Thoracic aorta (tissue), 2 donors: ENCODE measurements at places on chromosomes 7 and 10.
A peak's percentile ranks its signal among the peaks of the same experiment; 100 is the strongest.

DNA sequence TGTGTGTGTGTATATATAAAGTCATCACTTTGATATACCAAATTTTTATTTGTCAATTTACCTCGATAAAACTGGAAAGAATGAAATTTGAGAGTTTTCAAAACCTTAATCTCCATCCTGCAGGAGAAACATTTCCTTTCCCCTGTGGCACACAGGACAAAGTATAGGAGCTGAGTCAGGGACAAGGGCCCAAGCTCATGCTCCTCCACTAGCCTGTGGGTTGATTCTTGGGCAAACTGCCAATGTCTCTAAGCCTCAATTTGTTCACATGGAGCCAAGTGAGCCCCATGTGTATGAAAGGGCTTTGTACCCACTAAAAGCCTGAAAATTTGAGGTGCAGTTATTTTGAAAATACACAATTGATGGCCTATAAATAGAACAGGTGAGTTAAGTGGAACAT, 60.3 kb upstream of the IL6 start:
- H3K36me3 ChIP-seq, result no peaks in the 10 kb centered on the region
- DNase-seq, result no peak
- no peaks in the 10 kb centered on the region for H3K4me1 ChIP-seq
- H3K27me3 ChIP-seq, result no peaks in the 10 kb centered on the region

DNA sequence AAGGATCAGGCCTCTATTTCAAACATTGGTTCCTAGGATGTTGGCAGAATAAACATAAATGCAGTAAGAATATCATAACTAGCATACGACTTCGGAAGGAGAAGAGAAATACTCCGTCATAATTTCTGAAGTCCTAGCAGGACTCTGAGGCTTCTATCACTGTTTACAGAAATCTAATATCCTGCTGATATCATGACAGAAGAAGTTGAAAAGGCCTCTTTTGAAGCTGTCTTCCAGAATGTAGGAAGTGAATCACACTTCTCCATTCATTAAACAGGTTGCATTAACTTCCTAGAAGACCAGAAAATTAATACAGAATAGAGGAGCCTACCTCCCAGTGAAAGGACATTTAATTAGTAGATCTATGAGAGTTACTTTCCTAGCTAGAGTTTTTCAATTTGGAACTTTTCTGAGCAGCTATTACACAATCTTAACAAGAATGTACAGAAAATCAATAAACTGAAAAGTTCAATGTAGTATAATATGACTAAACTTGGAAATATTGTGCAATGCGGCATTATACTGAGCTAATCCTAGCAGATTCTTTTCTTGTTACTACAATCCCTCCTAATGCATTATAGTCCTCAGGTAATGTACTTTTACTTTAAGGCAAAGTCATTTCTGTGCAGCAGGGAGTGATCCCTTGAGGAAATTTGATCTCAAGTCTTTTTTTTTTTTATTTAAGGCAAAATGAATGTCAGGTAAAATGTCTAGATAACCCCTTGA, 622.6 kb upstream of the CELF2 start:
- no peak overlapping the region for H3K27ac ChIP-seq
- H3K36me3 ChIP-seq, result no peaks in the 10 kb centered on the region
- H3K4me1 ChIP-seq, result no peaks in the 10 kb centered on the region
- no peak overlapping the region for H3K4me3 ChIP-seq

GRCh38 chr10:133129859-133130495, 30.0 kb upstream of the KNDC1 start:
- H3K27ac ChIP-seq, result no peak overlapping the region
- H3K36me3 ChIP-seq, result no peaks in the 10 kb centered on the region
- H3K4me1 ChIP-seq, result no peaks in the 10 kb centered on the region
- H3K4me3 ChIP-seq, result no peak overlapping the region
- no peak for DNase-seq

- H3K36me3 ChIP-seq, result no peaks in the 10 kb centered on the region
- peak overlapping the region; percentile 51 for H3K4me3 ChIP-seq
- H3K4me1 ChIP-seq, result peaks cover 4% of the 10 kb centered on the region
- H3K27me3 ChIP-seq, result no peaks in the 10 kb centered on the region
Observed at GRCh38 chr10:10831085-10831484, 186.6 kb upstream of the CELF2 start.

DNA sequence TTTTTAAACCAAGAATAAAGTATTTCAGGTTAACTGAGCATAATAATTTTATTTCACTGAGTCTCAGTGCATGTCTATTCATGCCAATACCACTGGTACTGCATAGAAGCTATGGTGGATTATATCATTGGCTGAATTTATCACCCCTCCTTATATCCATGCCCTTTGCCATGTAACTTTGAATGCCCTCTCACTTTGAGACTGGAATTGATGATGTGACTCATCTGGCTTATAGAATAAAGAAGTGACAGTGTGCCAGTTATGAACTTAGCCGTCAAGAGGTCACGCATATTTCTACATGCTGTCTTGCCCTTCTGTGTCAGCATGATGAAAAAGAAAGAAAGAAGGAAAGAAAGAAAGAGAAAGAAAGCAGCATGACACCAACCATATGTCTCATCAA, 20.7 kb upstream of the ABLIM1 start:
- no peak for DNase-seq
- no peaks in the 10 kb centered on the region for H3K36me3 ChIP-seq
- peaks cover 3% of the 10 kb centered on the region for H3K4me1 ChIP-seq
- no peak overlapping the region for H3K4me3 ChIP-seq
- H3K27me3 ChIP-seq, result no peaks in the 10 kb centered on the region

- DNase-seq, result no peak
- H3K4me1 ChIP-seq, result no peaks in the 10 kb centered on the region
- H3K36me3 ChIP-seq, result no peaks in the 10 kb centered on the region
- H3K27ac ChIP-seq, result no peak overlapping the region
Observed at GRCh38 chr7:138092486-138093028, 16.3 kb downstream of the AKR1D1 start.
